ENCODE measurements at places on chromosomes 3 and 15. TPM values are rescaled to one million over a fixed set of nuclear protein-coding genes. Genes with fewer than 3 reads are reported as not detected.

GRCh38 chr3:97291901-97292300, 472.7 kb upstream of the ARL6 start:
- DNase-seq: no peak

- DNase-seq: no peak
These were observed 12.4 kb upstream of the RAB11A start for GRCh38 chr15:65856821-65857455.

GRCh38 chr3:132635052-132635451, 24.6 kb downstream of the ACAD11 start:
- DNase-seq: no peak

ARL14 gene
- not detected for total RNA-seq

- peak; percentile 74 for DNase-seq
These were observed 843 bp downstream of the CHRNA5 start for GRCh38 chr15:78565951-78566774.

TICRR gene
- total RNA-seq: 0.88 TPM

DNA sequence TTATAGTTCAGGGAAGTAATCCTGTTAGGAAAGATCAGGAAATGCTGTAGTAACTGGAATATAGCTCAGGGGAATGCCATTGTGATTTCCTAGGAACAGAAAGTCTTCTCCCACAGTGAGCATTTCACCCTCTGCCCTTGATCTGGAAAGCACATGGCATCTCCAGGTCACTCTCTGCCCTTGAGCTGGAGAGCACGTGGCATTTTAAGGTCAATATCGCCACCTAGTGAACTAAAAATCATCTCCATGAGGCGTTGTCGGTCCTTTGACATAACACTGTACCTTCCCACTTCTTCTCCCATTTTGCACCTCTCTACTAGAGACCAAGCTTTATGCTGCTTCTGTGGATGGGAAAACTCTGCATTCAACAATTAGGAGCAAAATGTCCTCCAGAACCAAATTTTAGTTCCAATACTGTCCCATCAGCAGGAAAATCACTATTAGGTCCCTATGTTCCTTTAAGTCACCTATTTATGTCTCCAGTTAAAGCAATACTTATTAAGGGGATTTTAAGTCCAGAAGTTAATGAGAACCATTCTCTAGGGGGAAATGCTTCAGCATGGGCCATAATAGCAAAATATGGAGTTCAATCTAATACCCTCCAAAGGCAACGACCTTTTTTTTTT, 54.7 kb upstream of the GK5 start:
- peak; percentile 90 for DNase-seq

SFMBT1 gene
- total RNA-seq: 12.4 TPM

GRCh38 chr3:23710555-23710954, 95.2 kb upstream of the UBE2E1 start:
- DNase-seq: no peak

IGF2BP2 gene
- total RNA-seq: 80.4 TPM

CD200R1 gene
- total RNA-seq: under 0.01 TPM

DNA sequence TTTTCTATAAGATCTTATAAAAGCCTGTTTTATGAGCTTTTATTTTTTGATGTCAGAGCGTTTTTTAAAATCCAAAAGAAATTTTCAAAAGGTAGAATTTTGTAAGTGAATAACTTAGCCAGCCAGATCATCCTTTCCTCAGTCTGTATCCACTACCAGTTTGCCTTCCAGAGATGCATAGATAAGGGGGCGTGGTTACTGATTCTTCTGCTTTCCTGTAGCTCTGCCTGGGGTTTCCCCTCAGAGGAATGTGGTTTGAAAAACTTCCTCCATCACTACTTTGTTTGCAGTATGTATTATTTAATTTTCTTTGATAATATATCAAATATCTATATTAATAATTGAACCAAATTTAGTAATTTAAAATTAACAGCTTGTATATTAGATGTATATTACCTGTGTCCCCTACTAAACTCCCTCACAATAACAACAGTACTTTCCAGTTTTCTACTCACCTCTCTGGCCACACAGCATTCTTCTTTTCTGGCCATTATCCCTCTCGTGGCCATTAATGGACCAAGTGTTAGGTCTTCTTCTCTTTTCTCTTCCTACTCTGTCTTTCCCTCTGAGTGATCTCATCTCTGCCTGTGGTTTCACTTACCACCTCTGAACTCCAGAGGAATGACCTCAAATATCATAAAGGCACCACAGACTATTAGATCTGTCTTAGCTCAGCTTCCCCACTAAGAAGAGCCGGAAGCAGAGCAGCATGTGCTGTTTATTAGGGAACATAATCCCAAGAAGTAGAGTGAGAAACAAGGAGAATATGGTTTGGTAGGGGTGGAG, 239.7 kb downstream of the UBE2E2 start:
- no peak for DNase-seq

GHSR gene
- total RNA-seq: not detected

- DNase-seq: no peak
These were observed 283.3 kb upstream of the RGMA start for GRCh38 chr15:93372208-93372864.

DNA sequence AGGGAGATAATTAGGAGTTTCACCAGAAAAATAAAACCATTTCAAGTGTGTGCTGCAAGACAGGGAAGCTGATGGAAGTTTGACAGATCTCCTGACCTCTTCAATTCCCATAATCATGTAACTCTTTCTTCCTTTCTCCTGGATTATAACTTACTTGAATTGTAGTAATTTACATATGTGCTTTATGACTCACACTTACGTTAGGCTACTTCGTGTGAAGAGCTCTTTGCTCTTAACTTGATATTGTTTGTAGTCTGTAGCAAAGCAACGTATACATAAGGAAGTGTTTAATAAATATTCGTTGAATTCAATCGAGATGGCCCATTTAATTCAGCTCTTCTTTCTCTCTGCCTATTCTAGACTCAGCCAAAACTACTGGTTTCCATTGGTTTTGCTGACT, 23.5 kb downstream of the ROBO2 start:
- DNase-seq: no peak

Data from osteoblast (primary cell).